Stimulated activated CD8-positive, alpha-beta memory T cell treated with anti-CD3 and anti-CD28 coated beads, Interleukin-4, amount 100 ng/mL, for 1 hour (primary cell): ENCODE measurements at places on chromosomes 16 and 17.

GRCh38 chr17:80237386-80237785 is 17.2 kb downstream of the SLC26A11 start:
- no peak for DNase-seq

GRCh38 chr17:81183807-81184206 is 17.8 kb upstream of the AATK start:
- no peak for DNase-seq

DNA sequence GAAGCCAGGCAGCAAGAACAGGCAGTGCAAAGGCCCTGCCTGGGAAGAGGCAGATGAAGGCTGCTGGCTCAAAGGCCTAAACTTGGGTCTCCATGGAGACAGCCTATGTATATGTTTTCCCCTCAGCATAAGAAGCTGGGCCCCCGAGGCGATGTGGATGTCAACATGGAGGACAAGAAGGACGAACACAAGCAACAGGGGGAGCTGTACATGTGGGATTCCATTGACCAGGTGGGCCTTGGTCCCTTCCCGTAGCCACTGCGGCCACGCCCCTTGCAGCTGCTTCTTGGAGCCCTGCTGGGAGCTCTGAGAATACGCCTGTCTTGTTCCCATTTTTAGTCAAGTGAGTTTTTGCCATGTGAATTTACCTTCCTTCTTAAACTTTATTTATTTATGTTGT is 106.0 kb downstream of the SDR42E1 start:
- DNase-seq: no peak

DNA sequence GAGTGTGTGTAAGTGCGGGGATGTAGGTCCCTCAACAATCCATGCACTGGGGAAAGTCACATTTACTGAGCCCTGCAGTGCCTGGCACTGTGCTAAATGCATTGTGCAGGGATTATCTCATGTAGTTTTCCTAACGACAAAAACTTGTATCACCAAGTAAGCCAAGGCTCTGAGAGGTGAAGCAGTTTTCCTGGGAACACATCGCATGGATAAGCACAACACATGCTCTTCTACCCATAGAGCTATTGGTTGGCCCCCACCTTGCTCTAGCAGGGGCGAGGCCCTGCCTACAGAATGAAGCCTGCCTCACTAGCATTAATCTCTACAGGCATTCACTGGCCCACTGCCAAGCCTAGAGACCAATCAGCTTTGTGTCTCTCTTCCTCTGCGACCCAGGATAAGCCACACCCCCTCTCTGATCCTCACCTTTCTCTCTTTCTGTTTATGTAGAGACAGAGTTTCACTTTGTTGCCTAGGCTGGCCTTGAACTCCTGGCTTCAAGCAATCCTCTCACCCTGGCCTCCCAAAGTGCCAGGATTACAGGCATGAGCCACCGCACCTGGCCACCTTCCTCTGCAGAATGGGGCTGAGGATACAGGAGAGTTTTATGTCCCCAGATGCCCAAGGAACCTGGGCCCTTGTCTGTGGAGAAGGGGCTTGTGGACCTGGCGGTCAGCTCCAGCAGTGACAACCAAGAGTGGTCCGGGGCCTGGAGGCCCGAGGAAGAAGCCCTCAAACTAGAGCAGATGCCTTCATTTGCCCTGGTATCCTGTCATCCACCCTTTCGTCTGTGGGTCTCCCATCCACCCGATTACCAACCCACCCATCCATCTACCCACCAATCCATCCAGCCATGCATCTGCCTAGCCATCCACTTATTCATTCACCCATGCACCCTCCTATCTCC is 12.8 kb downstream of the CDH16 start:
- no peak for DNase-seq
